ENCODE measurements at places on chromosomes 7 and 10.

DNA sequence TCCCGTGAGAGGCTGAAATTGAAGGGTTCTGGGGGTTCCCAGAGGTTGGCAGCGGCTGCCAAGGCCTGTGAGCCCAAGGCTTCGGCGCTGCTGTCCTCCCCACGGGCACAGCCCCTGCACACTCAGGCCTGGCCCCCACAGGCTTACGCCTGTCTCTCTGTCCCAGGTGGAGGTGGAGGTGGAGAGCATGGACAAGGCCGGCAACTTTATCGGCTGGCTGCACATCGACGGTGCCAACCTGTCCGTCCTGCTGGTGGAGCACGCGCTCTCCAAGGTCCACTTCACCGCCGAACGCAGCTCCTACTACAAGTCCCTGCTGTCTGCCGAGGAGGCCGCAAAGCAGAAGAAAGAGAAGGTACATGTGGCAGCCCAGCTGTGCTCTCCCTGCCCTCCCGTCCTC is 43.1 kb upstream of the LRRC4 start:
- DNase-seq, result no peak

GRCh38 chr7:107047902-107048782 is 3.6 kb downstream of the PRKAR2B start:
- no peak for DNase-seq

DNA sequence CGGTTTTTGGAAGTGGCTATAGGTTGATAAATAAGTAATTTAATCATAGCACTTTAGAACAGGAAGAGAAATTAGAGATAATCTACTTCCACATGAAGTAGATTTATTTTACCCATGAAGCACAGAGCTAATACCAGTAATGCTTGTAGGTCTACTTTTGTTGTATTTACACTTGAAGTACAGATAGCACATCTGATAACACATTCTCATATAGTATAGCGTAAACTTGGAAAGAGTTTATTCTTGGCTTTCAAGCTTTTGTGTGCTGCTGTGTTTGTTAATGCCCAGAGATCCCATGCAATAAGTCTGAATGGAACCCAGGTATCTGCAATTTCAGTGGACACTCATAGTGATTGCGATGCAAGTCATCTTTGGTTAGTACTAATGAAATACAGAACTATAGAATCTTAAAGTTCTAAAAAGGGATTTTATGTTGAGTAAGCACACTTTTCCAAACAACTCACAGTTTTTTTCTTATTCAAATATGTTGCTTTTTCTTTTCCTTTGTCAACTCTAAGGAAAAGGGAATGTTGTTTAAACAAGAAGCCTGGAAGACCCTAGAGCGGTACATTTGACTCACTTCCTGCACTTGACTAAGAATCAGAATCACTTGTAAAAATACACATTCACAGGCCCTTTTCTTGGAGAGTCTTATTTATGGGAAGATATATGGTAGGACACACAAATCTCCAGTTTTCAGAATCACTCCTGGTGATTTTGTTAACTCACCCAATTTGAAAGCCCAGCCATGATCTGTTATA is 105.8 kb downstream of the GNAI1 start:
- no peak for DNase-seq

GRCh38 chr7:148211740-148212151 is 378.8 kb upstream of the C7orf33 start:
- DNase-seq, result no peak

GRCh38 chr7:5360451-5360850 is 63.2 kb downstream of the TNRC18 start:
- DNase-seq, result no peak

- DNase-seq, result no peak
Observed at GRCh38 chr10:120156614-120157274, 264.2 kb downstream of the SEC23IP start.

GRCh38 chr7:104255194-104255593 is 47.4 kb upstream of the ORC5 start:
- DNase-seq, result no peak

DNA sequence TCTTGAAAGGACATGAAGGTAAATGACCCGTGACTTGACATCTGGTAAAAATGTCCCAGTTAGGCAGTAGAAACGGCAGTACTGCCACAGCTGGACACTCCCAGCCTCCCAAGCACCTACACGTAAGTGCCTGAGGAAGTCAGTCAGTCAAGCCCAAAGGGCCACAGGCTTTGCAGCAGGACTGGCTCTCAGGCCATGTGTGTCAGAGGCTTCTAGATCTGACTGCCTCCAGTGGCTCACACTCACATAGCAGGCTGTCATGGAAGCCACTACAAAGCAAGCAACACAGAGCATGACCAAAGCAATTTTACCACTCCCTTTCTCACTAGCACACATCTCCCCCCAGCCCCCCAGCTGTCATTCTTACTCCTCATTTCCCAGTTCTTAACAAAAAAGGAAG is 17.8 kb upstream of the CCNJ start:
- DNase-seq, result no peak

GRCh38 chr10:33334153-33334804 is at the start of gene NRP1:
Gene NRP1 (minus strand): TSS chr10:33334667. CDS start chr10:33334382, 285 bp downstream.
- no peak for DNase-seq

DNA sequence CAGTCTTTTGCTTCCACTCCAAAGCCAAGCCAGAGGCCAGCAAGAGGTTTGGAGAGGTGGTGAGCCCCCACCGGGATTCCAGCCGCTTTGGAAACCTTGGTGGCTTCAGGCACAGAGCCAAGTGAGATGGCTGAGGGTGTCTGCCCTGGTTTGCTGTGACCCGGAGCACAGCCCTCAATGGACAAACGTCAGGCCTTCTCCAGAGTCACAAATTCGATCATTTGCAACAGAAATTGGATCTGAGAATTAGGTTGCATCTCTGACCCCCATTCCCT is 885 bp upstream of the NKX1-2 start:
- no peak for DNase-seq

GRCh38 chr10:73017955-73018480 is 63.4 kb upstream of the PLA2G12B start:
- no peak for DNase-seq

DNA sequence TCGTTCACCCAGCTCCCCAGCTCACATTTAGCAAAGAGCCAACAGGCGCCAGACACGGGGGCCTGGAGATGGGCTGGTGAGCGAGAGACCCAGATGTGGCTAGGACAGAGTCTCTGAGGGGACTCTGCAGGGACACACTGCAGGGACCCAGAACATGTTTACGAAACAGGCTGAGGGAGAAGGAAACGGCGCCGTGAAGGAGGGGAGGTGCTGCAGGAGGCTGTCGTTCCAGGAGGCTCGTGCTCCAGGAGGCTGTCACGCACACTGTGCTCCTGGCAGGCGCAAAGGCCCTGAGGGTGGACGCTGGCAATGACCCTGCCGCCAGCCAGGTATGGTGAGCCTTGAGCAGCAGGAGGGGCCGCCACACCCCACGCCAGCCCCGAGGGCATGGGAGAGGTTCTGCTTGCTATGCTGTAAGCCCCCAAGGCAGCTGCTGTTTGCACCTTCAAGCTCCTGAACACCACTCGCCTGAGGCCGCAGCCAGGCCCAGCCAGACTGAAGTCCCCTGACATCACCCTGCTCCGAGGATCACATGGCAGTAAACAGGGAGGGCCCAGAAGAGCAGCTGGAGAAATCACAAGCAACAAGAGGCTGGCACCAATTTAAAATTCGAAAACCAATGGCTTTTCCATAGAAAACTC is 27.3 kb downstream of the ADAP1 start:
- DNase-seq, result no peak

GRCh38 chr10:62390497-62391176 is 16.5 kb downstream of the ZNF365 start:
- DNase-seq, result no peak

- peak; percentile 77 for DNase-seq
Observed at GRCh38 chr7:38374507-38374906, 101.1 kb upstream of the TARP start.

- DNase-seq, result no peak
Observed at GRCh38 chr10:77522268-77522809, 115.3 kb downstream of the KCNMA1 start.

DNA sequence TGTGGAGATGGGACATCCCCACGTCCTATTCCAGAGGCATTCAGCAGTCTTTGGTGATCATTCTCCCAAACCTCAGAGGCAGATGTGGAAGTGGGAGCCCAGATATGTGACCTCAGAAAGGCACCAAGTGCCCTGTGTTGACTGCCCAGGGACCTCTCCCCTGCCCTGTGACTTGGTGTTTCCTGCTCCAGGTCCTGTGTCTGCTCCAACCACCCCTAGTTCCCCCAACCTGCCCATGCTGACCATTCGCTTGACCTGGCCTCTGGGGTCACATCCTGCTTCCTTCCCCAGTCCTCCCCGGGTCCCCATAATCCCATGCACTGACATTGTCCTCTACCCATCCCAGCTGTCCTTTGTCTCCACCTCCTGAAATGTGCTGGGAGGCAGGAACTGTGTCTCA is 7.6 kb downstream of the CYP26A1 start:
- DNase-seq, result peak; percentile 34

- no peak for DNase-seq
Observed at GRCh38 chr10:129850790-129851189, 113.3 kb downstream of the EBF3 start.

DNA sequence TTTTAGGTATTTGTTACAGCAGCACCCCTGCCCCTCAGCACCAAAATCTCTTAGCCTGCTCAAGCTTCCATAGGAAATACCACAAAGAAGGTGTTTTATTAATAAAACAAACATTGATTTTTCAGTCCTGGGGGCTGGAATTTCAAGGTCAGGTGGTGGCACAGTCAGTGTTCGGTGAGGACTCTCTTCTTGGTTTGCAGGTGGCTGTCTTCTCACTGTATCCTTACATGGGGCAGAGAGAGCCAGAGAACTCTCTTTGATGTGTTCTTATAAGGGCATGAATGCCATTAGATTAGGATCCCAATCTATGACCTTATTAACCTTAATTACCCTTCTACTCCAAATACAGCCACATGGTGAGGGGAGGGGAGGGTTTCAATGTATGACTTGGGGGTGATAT is 112.3 kb upstream of the PFKP start:
- DNase-seq, result no peak

DNA sequence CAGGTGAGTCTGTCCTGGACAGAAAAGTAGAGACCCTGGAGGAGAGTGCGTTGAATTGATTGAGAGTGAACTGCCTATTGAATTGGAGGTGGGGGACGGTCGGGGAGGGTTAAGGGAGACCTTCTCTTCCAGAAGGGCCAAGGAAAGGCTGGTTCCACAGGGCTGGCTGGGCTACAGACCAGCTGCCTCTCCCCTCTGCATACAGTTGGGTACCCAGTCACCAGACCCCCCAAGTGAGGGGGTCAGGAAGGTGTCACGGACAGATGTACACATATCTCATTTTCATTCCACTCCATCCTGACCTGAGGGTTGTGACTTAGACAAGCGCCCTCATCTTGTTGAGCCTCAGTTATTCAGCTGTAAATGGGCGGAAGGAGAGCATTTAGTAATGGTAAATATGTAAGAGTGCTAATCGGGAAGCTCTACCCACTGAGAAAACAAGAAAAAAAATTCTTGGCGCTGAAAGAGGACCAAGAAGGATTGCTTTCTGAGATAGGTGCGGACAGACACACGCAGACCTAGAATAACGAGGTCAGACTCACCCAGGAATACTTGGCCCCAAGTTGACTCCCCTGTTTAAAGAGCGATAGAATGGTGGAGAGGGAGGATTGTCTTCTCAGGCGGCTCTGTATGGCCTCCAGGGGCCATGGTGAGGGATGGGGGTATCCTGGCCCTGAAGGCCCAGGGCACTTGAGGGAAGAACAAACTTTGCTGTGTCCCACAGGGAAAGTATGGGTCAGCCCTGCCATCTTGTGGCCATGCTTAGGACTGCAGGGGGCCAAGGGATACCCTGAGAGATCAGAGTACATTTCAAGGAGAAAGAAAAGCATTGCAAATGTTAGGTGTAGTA is 7.2 kb upstream of the MBL2 start:
- peak; percentile 61 for DNase-seq

DNA sequence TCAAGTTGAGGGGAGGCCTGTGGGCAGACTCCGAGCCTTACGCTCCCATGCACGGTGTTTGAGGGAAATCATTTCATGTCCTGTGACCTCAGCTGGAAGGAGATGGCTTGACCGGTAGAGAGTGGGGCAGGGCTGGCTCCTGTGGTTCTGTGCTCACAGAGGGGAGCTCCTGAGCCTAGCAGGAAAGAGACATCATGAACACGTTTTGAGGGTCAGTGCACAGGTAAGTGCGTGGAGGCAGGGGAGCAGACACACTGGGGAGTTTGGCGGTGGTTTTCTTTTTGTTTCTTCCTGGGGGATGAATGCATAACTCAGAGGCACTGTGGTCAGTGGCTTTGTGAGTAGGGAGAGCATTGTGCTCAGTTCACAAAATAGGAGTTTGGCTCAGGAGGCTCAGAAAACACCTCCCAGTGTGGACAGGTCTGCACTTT is 22.5 kb downstream of the ADCY1 start:
- no peak for DNase-seq

DNA sequence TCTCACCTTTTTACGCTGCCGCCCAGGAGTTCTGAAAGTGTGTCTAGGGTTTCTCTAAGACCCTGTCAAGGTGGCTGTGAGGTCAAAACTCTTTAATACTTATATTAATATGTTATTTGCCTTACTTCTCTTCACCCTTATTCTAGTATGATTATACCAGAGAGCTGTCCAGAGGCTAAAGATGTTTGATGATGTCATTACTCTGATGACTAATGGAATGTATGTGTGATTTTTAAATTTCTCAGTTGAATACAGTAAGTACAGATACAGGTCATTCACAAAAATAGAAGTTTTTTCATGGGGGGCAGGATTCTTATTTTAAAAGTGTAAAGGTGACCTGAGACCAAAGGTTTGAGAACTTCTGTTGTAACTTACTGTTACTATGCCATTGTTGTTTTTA is 150.6 kb upstream of the FOXP2 start:
- DNase-seq, result no peak

DNA sequence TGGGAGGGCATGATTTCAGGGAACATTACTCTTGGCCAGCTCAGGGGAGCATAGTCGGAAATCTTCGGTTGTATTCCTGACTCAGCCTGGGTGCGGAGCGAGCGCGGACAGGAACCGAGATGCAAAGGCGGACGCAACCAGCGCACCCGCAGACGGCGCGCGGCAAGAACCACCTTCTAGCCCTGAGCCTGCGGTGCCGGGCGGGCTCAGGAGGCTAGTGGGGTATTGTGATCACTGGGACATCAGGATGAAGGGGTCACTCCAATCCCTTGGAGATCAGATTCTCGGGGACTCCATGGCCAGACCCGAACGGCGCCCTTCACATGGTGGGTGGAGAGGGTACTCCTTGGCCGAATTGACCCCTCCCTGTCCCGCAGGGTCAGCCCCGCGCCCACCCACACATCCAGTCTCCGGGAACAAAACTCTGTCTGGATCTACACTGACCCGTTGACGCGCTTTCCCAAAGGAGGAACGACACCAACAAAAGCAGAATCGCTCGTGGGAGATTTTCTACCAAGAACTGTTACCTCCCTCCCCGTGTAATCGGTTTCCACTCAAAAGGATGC is 730.5 kb downstream of the ZWINT start:
- no peak for DNase-seq

- DNase-seq, result no peak
Observed at GRCh38 chr7:54858008-54858692, 99.1 kb upstream of the SEC61G start.
